Activated CD4-positive, alpha-beta T cell treated with anti-CD3 and anti-CD28 coated beads, Interleukin-2, amount 50 U/mL, for 16 hours (primary cell): ENCODE measurements at places on chromosomes 2 and 18.

DNA sequence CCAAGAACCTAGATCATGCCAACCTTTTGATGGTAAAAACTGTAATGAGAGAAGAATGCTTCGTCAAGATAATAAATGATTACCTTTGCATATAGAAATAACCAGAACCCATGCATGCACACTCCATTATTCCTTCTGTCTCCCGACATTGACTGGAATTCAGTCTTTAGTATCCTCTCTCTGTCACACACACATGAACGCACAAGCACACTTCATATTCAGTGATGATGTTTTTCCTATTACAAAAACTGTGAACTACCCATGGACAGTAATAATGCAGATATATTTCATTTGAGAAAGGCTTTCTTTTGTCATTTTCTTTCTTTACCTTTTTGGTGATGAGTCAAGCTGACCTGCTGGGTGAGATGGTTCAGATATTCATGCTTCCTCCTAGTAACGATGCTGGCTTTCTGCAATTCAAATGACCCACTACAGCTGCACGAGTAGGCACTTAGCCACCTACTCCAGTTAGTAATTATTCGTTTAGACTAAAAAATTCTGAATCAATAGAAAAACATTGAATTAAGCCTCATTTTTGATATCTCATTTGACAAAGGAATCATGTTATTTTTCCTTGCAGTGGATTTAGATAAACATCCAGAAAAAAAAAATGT is 382.2 kb downstream of the TGIF1 start:
- no peak for DNase-seq

DNA sequence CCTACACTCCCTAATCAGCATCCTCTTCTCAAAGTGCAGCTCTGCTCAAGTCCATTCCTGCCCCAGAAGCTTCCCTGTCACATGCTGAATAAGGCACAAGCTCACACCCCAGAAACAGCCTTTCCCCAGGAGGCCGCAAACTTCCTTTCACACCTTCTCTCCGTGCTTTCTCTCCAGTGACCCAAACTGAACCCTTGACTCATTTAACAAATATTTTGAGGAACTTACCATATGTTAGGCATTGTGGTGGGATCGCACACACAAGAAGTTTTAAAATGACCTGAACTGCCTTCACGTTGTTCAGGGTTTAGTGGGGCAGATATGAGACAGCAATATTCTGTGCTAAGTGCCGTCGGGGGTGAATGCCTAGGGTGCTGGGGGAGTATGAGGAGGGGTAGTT is 161.3 kb downstream of the INSIG2 start:
- DNase-seq: peak; percentile 4

- DNase-seq: no peak
These were observed 937.1 kb downstream of the TSN start for GRCh38 chr2:122692400-122693083.

- DNase-seq: no peak
These were observed 22.2 kb downstream of the LYG1 start for GRCh38 chr2:99278793-99279291.

DNA sequence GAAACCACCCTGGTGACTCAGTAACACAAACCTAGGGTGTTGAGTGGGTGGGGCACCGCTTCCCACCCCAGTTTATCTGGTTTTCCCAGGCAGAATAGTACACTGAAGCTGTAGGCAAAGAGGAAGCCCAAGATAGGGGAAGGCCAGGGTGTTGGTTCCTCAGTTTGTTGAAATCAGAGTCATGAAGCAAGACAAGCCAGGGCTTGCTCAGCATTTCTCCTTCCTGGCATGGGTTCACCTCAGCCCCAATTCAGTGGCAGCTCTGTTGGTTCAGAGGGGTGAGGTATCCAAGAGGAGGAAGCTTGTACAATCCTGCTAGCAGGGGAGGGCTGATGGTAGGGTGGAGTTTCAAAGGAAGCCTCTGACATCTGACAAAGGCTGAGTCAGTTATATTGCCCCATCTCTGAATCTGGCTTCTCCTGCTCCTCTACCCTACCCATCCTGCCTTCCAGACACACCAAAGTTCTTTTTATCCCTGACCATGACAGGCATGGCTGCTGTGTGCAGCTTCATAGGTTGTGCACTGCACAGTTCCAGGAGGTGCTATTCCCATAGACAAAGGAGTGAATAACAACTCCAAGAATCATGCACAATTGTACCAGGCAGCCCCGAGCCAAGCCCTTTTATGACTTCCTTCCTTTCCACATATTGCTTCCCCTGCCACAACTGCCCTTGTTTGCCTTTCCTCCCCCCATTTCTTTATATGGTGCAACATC is 24.9 kb upstream of the RAB10 start:
- no peak for DNase-seq

DNA sequence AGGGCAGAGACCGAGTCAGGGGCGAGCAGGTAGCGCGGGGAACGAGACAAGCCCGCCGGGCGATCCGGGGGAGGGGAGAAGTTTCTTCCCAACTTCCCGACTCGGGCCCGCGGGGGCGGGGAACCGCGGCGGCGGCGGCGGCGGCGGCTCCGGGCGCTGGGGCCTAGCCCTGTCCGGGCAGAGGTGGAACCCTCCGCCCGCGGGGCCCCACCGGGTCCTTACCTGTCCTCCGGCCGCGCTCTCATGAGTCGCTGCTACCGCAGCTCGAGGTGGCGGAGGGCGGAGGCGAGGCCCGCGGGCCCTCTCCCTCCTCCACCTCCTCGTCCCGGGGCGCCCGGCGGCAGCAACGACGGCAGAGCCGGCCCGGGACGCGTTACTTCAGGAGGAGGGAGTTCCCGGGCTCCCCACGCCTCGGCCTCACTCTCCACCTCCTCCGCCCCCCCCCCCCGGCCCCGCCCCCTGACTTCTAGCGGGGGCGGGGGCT is at the start of gene YES1:
Gene YES1, minus strand, starts transcription at position 351 of the 484 bp plus-strand sequence. CDS start 55,415 bp downstream, outside the sequence.
- no peak for DNase-seq

DNA sequence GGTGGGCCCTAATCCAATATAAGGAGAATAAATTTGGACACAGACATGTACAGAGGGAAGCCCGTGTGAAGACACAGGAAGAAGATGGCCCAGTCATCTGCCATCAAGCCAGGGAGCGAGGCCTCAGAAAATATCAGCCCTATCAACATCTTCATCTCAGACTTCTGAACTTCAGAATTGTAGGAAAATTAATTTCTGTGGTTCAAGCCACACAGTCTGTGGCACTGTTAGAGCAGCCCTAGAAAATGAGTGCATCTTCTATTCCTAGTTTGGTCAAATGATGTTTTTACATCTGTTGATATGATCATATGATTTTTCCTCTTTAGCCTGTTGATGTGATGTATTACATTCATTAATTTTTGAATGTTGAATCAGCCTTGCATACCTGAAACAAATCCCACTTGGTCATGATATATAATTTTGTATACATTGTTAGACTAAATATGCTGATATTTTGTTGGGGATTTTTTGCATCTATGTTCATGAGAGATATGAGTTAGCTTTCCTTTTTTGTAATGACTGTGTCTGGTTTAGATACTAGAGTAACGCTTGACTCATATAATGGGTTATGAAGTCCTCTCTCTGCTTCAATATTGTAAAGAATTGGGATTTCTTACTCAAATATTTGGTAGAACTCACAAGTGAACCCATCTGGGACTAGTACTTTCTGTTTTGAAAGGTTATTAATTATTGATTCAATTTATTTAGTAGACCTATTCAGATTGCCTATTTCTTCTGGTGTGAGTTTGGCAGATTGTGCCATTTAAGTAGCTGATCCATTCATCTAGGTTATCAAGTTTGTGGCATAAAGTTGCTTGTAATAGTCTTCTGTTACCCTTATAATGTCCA is 451.4 kb downstream of the EIPR1 start:
- peak; percentile 16 for DNase-seq

GRCh38 chr2:46448111-46448510 is 31.3 kb upstream of the TMEM247 start:
- no peak for DNase-seq

GRCh38 chr18:56306797-56307196 is 331.6 kb downstream of the TXNL1 start:
- no peak for DNase-seq

- peak; percentile 7 for DNase-seq
These were observed 1377.9 kb downstream of the RPIA start for GRCh38 chr2:90069290-90069894.

GRCh38 chr2:160510617-160511016 is 17.0 kb upstream of the RBMS1 start:
- DNase-seq: no peak

DNA sequence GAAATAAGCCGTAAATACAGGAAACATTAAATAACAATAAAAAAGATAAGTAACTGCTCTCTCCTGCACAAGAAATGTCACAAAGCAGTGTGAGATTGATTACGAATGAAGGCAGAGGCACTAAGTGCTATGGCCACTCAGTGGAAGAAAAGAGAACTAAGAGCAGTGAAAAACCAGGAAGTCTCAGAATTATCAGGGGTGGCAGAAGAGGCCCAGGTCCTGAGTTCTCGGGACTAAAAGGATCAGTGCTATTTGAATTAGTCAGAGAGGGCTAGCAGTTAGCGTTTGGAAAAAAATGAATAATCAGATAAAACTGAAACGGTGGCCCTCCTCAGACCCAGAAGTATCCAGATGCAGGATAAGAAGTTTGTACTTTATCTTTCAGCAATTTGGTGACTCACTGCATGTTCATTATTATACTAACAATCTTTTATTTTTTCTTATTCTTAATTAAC is 367.1 kb downstream of the ZEB2 start:
- no peak for DNase-seq

DNA sequence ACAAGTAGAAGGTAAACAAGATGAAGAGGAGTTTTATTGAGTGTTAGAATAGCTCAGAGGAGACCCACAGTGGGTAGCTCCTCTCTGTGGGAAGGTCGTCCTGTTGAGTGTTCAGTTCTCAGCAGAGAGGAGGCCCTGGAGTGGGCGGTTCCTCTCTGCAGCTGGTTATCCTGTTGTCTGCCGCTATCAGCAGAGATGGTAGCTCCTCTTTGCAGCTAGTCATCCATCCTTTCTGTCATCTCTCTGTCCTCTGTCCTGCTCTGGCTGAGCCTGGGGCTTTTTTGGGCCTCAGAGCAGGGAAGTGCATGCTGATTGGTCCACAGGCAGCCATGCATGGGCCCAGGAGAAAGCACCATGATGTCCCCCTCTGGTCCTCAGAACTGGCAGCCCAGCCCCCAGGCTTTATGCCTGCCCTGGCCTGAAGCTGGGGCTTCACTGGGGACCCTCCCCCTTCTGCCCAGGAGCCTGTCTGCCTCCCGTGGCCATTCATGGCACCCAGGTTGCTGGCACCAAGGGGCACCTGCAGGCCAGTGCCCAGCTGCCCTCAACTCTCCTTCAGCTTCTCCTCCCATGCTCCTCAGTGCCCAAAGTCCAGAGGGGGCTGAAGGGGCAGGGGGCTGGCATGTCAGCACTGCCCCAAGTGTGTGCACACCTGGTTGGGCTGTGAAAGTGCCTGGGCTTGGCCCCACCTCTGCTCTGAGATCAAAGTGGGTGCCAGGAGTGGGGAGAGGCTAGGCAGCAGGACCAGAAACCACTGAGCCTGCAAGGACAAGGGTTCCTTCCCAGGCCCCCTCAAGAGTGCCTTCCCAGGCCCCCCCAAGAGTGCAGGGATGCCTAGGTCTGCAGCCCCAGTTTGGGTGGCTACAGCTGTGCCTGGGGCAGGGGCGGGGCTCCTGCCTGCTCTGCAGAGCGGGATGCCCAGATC is 98.7 kb downstream of the TWIST2 start:
- DNase-seq: no peak

DNA sequence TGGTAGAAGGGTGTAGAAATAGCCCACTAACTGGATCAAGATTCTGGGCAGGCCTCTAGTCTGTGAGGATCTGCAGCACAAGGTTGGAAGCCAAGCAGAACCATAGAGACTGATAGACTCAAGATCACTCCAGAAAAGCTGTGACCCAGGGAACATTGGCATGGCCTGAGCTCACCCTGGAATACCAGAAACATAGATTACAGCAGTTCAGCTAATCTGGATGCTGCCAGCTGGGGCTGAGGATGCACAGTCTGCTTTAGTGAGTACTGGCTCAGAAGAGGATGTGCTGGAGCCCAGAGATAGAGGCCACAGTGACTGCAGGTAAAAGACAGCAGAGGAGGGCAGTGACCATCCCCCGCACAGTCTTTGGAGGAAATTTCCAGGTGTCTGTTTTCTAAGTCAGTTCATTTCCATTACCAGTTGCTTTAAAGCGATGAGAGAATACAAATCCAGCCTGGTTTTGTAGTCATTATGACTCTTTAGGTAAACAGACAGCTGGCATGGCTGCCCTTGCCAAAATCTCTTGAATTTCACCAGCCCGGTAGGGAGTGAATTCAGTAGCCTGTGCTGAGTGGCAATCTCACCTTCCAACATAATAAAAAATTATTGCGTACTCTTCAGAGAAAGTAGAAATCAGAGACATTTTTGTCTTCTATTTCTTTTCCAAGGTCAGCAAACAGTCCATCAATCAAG is 119.2 kb downstream of the ANTXR1 start:
- no peak for DNase-seq

GRCh38 chr2:47534179-47534919 is 131.4 kb downstream of the MSH2 start:
- peak; percentile 24 for DNase-seq

DNA sequence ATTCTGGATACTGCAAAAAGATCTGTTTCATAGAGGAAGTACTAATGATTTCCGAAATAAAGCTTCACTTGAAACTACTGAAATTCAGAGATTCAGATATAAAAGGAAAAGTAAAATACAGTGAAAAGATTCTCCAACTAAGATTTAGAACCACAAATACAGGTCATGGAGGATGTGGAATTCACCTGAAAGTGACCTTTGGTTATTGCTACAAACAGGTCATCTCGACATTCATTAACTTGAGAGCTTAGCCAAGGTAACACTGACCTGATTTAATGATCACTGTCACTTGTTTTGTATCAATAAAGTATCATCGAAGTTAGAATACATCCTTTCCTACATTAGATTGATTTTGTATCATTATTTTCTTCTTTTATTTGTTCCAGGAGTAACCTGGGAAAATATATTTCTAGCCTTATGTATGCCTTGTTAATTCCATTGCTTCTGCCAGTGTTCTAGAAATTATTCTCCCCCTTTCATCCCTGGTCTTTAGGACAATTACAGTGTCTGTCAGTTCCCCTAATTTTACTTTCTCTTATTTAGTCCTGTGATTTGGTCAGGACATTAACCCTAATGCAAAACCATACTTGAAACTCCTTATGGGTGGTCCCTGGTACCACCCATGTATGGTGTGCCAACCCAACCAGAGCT is 420.1 kb downstream of the LRP1B start:
- no peak for DNase-seq

GRCh38 chr18:30999887-31000628 is 42.5 kb downstream of the DSC3 start:
- DNase-seq: no peak

GRCh38 chr18:77557046-77557587 is 307.5 kb downstream of the GALR1 start:
- DNase-seq: no peak

- peak; percentile 1 for DNase-seq
These were observed at the start of gene L3MBTL4 for GRCh38 chr18:6414723-6415417. Gene L3MBTL4, minus strand, starts transcription at chr18:6414911. Its CDS starts 103,286 bp downstream, at chr18:6311625.

DNA sequence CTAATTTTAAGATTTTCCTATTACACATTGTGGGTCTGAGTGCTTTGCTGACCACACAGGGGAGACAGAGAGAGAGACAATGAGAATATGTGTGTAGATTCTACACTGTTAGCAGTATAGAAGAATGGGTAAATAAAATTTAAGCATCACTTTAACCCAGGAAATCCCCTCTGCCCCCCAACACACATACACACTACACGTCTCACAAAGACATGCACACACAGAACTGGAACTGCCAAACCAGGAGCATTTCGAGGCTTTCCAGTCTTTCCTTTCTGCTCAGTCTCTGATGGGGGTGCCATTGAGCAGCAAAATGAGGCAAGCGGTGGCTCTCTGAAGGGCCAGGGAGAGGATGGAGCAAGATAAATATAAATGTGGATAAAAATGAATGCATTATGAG is 2.5 kb downstream of the MERTK start:
- peak; percentile 38 for DNase-seq

- no peak for DNase-seq
These were observed 8.6 kb upstream of the MALL start for GRCh38 chr2:110124038-110124825.

- DNase-seq: no peak
These were observed 52.3 kb upstream of the SNTG2 start for GRCh38 chr2:898319-898718.
